ENCODE measurements at places on chromosomes 16 and 17. TPM values are rescaled to one million over a fixed set of nuclear protein-coding genes. Genes with fewer than 3 reads are reported as not detected.
A peak's percentile ranks its signal among the peaks of the same experiment; 100 is the strongest.

- DNase-seq, result peak; percentile 65
These were observed 1.0 kb downstream of the HERPUD1 start for GRCh38 chr16:56932721-56933619.

DNA sequence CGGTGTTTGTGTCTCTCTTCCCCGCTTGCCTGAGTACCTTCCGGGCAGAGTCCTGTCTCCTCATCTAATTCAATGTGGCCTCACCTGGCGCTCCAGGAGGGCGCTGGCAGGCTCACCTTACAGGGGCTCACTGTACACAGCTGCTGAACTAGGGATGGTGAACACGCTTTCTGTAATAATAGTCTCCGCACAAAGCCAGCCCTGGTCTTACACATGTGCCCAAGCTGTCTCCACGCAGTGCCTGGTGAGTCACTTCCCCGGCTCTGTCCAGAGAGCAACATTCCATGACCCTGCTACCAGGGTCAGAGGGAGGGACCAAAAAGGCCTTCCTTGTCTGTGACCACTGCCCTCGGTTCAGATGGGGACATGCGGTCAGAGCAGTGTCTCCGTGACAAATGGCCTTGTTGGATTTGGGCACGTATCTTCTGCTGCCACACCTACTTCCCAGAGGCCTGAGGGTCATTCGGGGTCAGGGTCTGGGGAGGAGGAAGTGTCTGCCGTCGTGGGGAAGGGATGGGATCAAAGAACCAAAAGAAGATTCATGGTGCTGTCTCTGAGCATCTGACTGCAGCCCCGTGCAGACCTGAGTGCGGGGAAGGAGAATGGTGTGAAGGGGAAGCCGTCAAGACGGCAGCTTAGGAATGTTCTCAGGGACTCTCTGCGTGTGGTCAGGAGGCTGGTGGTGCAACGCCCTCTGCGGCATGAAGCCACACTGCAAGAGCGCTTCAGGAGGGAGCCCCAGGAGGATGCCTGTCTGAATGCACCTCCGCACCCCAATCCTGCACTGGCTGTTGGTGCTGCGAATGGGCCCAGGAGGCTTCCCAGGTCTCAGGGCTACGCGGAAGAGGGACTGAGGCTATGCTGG is 68.8 kb downstream of the IL21R start:
- no peak for DNase-seq

DNA sequence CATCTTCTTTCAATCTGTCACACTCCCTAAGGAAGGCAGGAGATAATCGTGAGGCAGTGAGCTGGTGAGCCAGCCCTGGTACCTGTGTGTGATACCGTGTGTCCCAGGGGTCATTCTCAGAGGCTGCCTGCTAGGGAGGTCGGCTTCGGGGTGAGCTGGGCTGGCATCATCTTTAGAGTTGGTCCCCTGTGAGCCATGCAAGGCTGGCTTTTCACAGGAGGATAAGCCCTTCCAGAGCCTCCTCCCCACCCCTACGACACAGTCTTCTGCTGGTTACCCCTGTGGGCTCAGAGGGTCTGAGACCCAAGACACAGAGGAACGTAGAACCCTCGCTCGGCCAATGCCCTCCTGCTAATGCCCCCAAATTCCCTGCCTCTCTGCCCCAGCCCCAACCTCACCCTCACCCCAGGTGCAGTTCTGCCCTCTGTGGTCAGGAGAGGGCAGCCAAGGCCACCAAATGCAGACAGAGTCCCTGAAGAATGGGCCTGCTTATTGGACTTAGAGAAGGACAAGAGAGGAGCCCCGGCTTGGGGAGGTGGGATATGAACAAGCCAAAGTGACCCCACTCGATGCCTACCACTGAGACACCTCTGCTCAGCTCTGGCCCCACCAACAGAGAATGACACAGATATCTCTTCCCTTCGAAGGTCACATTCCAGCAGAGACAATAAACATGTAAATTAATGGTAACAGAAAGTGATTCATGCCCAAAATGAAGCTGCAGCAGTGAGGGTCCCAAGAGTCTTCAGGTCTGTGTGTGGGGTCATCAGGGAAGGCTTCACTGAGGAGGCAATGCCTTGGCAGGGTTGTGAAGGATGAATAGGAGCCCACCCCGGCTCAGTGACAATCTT is 80.8 kb upstream of the CCL1 start:
- peak; percentile 33 for DNase-seq

DNA sequence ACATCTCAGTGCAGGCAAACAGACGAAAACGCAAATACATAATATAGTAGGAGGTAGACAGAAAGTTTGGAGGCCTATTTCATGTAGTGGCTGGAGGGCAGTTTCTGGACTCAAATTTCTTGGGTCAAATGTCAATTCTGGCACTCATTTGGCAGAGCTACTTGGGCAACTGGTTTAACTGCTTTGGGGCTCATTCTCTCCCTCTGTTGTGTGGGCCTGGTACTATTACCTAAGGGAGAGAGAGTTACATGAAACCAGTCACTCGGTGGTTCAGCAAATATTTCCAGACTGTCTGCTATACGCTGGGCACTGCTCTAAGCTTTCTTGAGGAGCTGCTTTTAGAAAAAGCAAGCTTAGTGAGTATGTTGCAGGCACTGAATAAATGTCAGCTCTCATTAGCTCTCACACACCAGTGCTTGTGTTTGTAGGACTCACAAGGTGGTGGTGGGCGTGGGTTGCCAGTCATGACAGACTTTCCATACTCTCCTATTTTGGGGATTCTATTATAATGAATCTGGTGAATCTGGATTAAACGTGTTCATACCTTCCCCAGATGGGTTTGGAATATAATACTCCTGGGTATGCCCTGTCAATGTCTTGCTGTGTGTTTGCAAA is 1.8 kb upstream of the SHISA9 start:
- no peak for DNase-seq

DNA sequence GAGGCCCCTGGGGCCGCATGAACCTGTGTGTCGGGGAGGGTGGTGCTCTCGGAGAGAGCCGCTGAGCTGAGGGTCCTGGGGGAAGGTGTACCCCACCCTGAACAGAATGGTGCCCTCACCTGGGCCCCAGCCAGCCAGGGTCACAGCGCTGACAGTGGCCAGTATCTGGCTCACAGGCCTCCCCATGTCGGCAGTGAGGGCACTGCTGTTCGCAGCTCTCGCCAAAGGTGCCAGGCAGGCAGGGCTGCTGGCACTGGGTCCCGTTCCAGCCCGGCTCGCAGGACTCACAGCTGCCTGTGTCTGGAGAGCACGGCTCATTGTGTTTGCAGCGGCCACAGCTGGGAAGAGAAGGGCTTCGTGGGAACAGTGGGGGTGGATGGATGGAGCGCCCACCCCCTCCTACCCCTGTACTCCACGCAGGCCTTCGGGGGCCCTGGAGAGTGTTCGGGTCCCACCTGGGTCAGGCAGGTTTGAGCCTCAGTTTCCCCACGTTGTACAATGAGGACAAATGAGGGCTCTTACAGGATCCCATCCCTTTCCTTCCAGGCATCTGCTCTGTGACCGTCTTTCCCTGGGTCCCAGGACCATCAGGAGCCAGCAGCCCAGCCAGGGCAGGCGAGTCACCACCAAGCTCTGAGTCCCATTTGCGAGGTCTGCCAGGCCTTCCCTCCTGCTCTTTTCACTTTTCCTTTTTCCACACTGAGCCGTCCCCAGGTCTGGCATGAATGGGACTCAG is 5.0 kb downstream of the SCARF1 start:
- DNase-seq, result no peak

KRT34 gene
- not detected for total RNA-seq

KLHL10 gene
- not detected for total RNA-seq
